Lung microvascular endothelial cell (primary cell): ENCODE measurements at places on chromosomes 12 and 14. TPM values are rescaled to one million over a fixed set of nuclear protein-coding genes. Genes with fewer than 3 reads are reported as not detected.

- DNase-seq, result no peak
Observed at GRCh38 chr12:30400349-30400748, 295.3 kb downstream of the IPO8 start.

- DNase-seq, result no peak
Observed at GRCh38 chr12:112590281-112590680, 171.5 kb downstream of the PTPN11 start.

GRCh38 chr12:91877022-91877421, 268.6 kb downstream of the BTG1 start:
- peak; percentile 77 for DNase-seq

DNA sequence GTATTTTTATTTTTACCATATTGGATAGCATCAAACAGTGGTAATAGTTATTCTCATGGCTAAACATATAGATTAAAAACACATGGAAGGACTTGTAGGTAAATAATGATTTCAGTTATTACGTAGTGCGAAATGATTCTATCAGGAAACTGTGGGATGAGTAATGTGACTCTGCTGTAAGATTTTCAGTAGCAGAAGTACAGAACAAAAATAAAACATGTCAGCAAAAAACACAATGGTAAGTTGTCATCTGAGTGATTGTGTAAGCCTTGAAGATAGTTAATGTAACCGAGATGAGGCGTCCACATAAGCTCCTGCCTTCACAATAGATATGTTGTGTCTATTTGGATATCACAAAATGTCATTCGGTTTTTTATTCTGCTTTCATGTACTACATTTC, 99.8 kb downstream of the BORCS5 start:
- peak; percentile 59 for DNase-seq

- DNase-seq, result no peak
Observed at GRCh38 chr12:52369211-52369610, 1.9 kb upstream of the KRT85 start.

The HOXC6 gene
- not detected in 2 replicates for total RNA-seq

GRCh38 chr12:55765736-55766290, 22.9 kb downstream of the GDF11 start:
- no peak for DNase-seq

- no peak for DNase-seq
Observed at GRCh38 chr12:102033991-102034745, 27.6 kb downstream of the WASHC3 start.

- peak; percentile 16 for DNase-seq
Observed at GRCh38 chr14:20712904-20713303, 24.3 kb downstream of the ANG start.

- no peak for DNase-seq
Observed at GRCh38 chr12:24404086-24404815, 454.8 kb upstream of the SOX5 start.

DNA sequence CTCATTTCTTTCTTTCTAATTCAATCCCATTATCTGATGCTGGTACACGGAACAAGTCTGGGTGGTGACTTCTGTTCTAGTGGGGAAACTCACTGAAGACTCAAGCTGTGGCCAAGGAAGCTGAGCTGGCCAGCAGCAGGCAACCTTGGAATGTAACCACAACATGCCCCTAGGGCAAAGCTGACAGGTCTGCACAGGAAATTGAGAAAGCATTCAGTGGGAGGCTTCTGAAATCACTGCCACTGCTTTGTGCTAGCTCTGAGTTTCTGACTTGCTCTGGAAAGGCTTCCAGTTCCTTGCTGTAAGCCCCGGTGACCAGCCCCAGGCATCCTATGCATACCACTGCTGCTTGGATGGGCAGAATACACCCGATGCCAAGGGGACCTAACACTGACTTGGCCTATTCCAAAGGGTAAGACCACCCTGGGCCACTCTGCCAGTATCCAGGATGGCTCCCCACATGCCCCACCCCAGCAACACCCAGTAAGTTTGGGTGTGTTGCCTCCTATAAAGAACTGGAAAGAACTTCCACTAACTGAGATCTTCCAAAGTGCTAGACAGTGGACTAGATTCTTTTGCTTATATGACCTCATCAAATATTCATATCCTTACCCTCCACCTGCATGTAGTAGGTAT, 84.5 kb upstream of the CDKN3 start:
- peak; percentile 85 for DNase-seq

The GALNT8 gene
- total RNA-seq, result under 0.01 and 0.20 TPM in 2 replicates

DNA sequence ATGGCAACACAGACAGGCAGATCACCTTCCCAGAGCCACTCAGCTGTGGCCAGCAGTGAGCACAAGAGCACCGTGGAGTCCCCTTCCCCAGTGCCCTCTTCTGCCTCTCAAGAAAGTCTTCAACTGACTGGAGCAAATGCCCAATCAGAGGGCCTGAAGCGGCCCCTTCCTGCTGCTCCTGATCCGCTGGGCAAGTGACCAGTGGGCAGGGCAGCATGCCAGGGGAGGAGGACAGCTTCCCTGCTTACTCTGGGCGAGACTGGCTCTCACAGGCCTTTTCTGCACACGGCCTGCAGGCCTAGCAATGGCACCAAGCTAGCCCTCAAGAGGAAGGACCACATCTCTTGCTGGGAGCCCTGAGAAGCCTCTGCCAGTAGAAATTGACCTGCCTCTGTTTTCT, 890 bp downstream of the KRT71 start:
- DNase-seq, result no peak

- DNase-seq, result peak; percentile 97
Observed at GRCh38 chr14:38256533-38256840, 594 bp upstream of the CLEC14A start.

GRCh38 chr12:79168687-79169086, 304.1 kb downstream of the SYT1 start:
- no peak for DNase-seq

- no peak for DNase-seq
Observed at GRCh38 chr12:85392508-85392907, 112.5 kb downstream of the ALX1 start.

The BATF gene
- 3.6 and 3.7 TPM in 2 replicates for total RNA-seq

DNA sequence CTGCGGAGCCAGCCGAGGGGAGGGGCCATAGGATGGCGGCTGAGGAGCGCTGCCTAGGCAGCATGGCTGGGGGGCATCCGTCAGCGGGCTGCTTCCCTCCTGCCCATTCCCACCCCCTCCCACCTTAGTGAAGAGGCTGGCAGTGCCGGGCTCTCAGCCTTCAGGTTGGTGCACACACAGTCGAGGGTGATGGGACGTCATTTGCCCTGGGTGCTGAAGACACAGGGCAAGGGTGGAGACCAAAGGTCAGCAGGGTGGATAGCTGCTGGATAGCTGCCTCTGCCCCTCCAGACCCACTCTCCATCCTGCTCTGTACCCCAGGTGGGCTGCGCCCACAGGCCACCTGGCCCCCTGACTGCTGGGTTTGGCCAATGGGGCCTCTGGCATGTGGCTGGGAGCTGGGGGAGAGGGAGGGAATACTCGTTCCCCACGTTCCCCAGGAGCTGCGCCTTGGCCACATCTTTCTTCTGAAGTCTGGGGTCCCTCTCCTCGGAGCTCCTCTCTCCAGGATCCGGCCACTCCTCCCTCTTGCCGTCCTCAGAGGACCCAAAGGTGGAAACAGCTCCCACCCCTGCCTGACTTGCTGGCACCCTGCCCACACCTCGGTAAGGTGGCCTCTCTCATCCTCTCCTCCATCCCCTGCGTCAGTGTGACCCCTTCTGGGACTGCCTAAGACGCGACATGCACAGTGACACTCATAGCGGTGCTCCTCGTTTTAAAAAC, 11.2 kb upstream of the CDC42BPB start:
- DNase-seq, result no peak

The HAL gene
- under 0.01 and 0.22 TPM in 2 replicates for total RNA-seq
